Activated CD4-positive, alpha-beta T cell treated with anti-CD3 and anti-CD28 coated beads, Interleukin-2, amount 10 ng/mL, durations not matched to agents 7 days and 5 days (primary cell): ENCODE measurements at places on chromosomes 7 and 10. TPM values are rescaled to one million over a fixed set of nuclear protein-coding genes. Genes with fewer than 3 reads are reported as not detected.

GHRHR gene
- not detected for total RNA-seq

PARP12 gene
- total RNA-seq, result 129 TPM

DNA sequence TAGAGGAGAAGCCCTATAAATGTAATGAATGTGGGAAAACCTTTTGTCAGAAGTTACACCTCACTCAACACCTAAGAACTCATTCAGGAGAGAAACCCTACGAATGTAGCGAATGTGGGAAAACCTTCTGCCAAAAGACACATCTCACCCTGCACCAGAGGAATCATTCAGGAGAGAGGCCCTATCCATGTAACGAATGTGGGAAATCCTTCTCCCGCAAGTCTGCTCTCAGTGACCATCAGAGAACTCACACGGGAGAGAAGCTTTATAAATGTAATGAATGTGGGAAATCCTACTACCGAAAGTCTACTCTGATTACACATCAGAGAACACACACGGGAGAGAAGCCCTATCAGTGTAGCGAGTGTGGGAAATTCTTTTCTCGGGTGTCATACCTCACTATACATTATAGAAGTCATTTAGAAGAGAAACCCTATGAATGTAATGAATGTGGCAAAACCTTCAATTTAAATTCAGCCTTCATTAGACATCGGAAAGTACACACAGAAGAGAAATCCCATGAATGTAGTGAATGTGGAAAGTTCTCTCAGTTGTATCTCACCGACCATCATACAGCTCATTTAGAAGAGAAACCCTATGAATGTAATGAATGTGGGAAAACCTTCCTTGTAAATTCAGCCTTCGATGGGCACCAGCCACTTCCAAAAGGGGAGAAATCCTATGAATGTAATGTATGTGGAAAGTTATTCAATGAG, 18.9 kb downstream of the RBAK start:
- H3K4me3 ChIP-seq, result no peak overlapping the region
- DNase-seq, result no peak
- H3K27ac ChIP-seq, result peak overlapping the region; percentile 15

DNA sequence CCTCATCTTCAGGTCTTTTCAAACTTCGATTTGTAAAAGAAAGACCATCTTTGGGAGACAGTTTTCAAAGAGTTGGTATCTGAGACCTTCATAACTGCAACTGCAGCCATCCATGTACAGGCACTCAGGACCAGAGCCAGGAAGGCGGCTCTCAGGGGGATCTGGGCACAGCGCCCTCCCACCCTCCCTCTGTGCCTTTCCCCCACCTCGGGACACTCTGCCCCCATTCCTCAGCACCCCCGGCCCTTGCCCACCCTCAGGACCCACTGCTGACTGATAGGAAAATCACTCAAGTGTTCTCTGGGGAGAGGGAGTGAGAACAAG, 143.6 kb downstream of the CUBN start:
- H3K27ac ChIP-seq, result no peak overlapping the region
- DNase-seq, result no peak
- H3K36me3 ChIP-seq, result no peaks in the 10 kb centered on the region
- no peak overlapping the region for H3K4me3 ChIP-seq
- peaks cover under 1% of the 10 kb centered on the region for H3K27me3 ChIP-seq

DNA sequence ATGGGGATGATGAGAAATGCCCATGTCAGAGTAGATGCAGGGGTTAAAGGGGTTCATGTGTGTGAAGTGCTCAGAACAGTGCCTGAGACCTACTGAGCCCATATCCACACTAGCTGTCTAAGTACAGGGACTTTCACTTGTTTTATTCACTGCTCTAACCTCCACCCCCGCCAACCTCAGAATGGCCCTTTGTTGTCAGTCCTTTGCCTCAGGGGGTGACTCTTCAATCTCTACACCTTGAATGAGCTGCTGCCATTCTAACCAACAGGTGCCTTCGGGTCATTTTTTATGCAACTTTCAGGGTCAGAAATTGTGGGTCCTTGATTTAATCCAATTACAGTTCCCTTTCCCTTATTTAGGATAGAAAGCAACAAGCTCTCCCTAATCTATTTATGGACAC, 26.2 kb downstream of the VSTM4 start:
- H3K36me3 ChIP-seq, result peaks cover 1% of the 10 kb centered on the region
- H3K4me1 ChIP-seq, result no peaks in the 10 kb centered on the region
- no peak for DNase-seq
- no peak overlapping the region for H3K27ac ChIP-seq
- no peak overlapping the region for H3K4me3 ChIP-seq

GRCh38 chr10:85621562-85621961, 745.0 kb downstream of the GRID1 start:
- H3K27ac ChIP-seq, result no peak overlapping the region
- H3K4me1 ChIP-seq, result peaks cover 1% of the 10 kb centered on the region
- peaks cover 4% of the 10 kb centered on the region for H3K27me3 ChIP-seq
- H3K4me3 ChIP-seq, result no peak overlapping the region

- no peak overlapping the region for H3K4me3 ChIP-seq
- H3K36me3 ChIP-seq, result no peaks in the 10 kb centered on the region
- H3K27ac ChIP-seq, result no peak overlapping the region
- no peaks in the 10 kb centered on the region for H3K27me3 ChIP-seq
- no peak for DNase-seq
- no peaks in the 10 kb centered on the region for H3K4me1 ChIP-seq
These were observed 35.0 kb downstream of the HDAC9 start for GRCh38 chr7:18530224-18531179.
